ENCODE measurements at places on chromosomes 11 and 22. TPM values are rescaled to one million over a fixed set of nuclear protein-coding genes. Genes with fewer than 3 reads are reported as not detected.

The MS4A4E gene
- 2.6 TPM for total RNA-seq

The CCDC116 gene
- total RNA-seq = 2.6 TPM

The TBX1 gene
- 0.70 TPM for total RNA-seq

The C1QTNF4 gene
- total RNA-seq = 1.2 TPM

The PKNOX2 gene
- total RNA-seq = not detected

The FAM227A gene
- 18.2 TPM for total RNA-seq

The TNRC6B gene
- 54.0 TPM for total RNA-seq

The POU2AF3 gene
- 10.9 TPM for total RNA-seq

The POU2AF2 gene
- total RNA-seq = 4.4 TPM

The CLTCL1 gene
- 3.6 TPM for total RNA-seq

The MSANTD2 gene
- total RNA-seq = 16.5 TPM

The CHRM1 gene
- total RNA-seq = 0.76 TPM

The DLG2 gene
- total RNA-seq = 0.18 TPM

The PKP3 gene
- 254 TPM for total RNA-seq

The OR5T3 gene
- not detected for total RNA-seq

The GAL3ST3 gene
- total RNA-seq = not detected

The SUSD2 gene
- 10.7 TPM for total RNA-seq

The NCAPH2 gene
- total RNA-seq = 37.9 TPM

The FGF19 gene
- 4.9 TPM for total RNA-seq

The RFPL1 gene
- total RNA-seq = not detected

The SMIM35 gene
- total RNA-seq = not detected

The CSF2RB gene
- 6.4 TPM for total RNA-seq

The SCO2 gene
- total RNA-seq = 1.2 TPM

The WNT11 gene
- total RNA-seq = 7.5 TPM

The IGSF9B gene
- 1.1 TPM for total RNA-seq

The CCDC82 gene
- 19.3 TPM for total RNA-seq

The OR51B4 gene
- total RNA-seq = not detected

The ART1 gene
- total RNA-seq = not detected

The MACROD1 gene
- 29.8 TPM for total RNA-seq

The PRR33 gene
- not detected for total RNA-seq

The TOMM22 gene
- total RNA-seq = 35.5 TPM

The CABP4 gene
- not detected for total RNA-seq

The MUC2 gene
- 1,138 TPM for total RNA-seq

The SLC22A8 gene
- total RNA-seq = not detected

The TMEM191B gene
- total RNA-seq = 4.7 TPM

The PRAME gene
- total RNA-seq = not detected

The C11orf87 gene
- not detected for total RNA-seq

The EI24 gene
- total RNA-seq = 44.7 TPM

The TSPAN18 gene
- total RNA-seq = 2.0 TPM
